ENCODE measurements at places on chromosomes 4 and X.

- DNase-seq = no peak
Measured at GRCh38 chrX:122418758-122419157, 765.3 kb upstream of the GRIA3 start.

- no peak for DNase-seq
Measured at GRCh38 chr4:40453912-40454311, 118.8 kb downstream of the CHRNA9 start.

- DNase-seq = no peak
Measured at GRCh38 chr4:176833400-176834175, 40.9 kb upstream of the VEGFC start.

DNA sequence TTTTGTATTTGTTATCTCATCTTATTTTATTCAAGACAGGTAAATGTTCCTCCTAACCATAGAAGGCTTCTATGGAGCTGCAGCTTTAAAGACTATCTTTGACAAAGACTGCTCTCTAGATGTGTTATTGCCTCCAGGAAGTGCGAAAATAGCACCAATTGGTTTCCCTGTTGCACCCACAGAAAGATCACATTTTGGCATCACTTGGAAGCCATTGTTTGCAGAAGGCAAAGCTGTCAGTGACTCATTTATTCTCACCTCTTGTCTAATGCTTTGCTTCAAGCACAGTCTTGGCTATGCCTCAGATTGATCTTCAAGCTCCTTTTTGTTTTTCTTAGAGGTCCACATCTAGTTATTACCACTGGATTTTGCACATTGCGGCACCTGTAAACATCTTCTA lies 150.3 kb downstream of the PCDH7 start:
- no peak for DNase-seq

GRCh38 chrX:107710617-107711391 lies 64.8 kb downstream of the TSC22D3 start:
- DNase-seq = peak; percentile 84

DNA sequence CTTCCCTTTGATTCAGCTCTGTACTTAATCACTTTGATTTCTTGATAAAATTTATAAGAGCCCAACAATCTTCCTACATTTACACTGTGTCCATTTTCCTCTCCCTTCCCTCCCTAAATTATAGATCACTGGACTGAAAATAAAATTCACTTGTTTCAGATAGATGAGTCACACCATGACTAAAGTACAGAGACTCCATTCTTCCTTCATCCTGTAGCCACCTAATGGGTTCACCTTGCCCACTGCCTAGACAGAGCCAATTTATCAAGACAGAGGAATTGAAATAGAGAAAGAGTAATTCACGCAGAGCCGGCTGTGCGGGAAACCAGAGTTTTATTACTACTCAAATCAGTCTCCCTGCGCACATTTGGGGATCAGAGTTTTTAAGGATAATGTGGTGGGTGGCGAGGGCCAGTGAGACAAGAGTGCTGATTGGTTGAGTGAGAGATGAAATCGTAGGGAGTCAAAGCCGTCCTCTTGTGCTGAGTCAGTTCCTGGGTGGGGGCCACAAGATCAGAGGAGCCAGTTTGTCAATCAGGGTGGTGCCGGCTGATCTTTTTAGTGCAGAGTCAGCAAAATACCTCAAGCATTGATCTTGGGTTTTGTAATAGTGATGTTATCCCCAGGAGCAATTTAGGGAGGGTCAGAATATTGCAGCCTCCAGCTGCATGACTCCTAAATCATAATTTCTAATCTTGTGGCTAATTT lies 71.3 kb upstream of the MED14 start:
- no peak for DNase-seq

DNA sequence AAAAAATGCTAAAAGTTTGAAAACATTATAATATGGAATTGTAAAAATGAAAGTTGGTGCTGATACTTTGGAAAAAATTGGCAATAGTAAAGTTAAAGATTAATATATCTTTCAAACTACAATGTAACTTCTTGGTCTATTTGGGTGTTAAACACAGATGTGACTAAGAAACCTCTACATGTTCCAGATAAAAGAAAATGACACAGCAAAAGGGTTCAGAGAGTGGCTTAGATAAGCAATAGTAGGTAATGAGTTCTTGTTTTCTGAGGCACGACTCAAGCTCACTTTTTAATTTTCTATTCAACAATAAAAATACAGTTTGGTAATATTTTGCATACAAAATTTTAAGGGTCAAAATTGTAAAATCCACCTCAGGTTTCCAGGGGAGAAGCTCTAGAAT lies 292.7 kb downstream of the GALNTL6 start:
- DNase-seq = no peak

- DNase-seq = no peak
Measured at GRCh38 chr4:113766882-113767281, 5.3 kb upstream of the CAMK2D start.

- DNase-seq = no peak
Measured at GRCh38 chrX:37476571-37477170, 94.8 kb upstream of the LANCL3 start.

DNA sequence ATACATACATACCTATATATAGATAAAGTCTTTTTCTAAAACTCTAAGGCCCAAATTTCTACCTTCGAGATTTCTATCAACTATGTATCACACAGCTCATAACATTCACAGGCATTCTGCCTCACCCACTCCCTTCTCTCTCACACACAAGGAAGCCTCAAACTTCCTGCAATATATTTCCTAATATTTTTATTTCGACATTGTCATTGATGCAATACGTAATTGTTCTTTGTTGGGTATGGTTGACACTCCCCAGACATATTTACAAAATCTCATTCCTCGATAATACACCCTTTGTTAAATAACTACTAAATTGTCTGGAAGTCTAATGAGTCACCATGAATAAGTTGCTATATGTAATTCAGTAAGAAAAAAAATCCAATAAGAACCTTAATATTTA lies 143.5 kb downstream of the HNRNPD start:
- DNase-seq = peak; percentile 76

DNA sequence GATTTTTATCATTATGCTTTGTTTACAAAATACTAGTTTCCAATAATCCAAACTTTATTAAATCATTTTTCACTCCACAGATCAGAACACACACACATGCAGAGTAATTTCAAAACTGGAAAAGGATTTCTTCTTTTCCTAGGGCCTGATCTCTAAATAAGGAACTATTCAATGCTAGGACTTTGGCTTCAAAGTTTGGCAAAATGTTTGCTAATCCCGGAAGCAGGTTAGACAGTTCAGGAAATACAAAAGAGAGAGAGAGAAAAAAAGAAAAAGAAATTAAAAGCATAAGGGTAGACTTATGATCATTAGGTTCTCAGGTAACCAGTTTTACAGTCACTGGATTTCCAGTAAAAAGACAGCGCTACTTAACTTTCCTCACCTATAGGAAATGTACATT lies 211.0 kb downstream of the DCLK2 start:
- DNase-seq = no peak

DNA sequence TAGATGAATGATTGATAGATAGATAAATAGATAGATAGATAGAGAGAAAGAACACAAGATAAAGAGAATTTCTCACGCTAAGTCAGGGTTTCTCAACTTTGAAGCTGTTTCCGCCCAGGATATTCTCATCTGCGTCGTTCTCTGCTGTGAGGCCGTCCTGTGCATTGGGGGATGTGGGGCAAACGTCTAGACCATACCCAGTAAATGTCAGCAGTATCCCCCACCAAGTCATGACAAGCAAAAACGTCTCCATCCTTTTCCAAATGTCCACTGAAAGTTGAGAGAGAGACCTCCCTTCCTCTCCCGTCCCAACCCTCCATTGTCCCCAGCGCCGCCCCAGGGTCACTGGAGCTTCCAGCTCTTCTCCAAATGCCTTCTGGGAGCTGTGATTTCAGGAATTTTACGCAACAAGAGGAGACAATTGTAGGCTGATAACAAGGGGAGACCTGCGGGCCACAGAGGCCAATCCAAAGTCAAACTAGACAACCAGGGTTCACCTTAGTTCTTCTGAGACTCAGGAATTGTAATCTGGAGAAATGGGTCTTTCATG lies 8.9 kb upstream of the CRLF2 start:
- no peak for DNase-seq

DNA sequence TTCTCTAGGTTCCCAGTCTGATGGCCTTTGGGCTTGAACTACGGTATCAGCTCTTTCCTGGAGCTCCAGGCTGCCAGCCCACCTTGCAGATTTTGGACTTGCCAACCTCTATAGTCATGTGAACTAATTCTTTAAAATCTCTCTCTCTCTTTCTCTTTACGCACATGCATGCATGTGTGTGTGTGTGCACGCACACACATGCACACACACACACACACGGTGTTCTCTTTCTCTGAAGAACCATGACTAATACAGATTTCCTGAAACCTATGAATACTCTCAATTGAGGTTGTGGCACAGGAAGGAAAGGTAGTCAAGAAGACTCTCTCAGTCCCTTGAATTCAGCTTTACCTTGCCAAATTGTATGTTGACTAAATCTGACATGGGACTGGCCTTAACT lies 6.2 kb upstream of the ZCCHC13 start:
- no peak for DNase-seq

GRCh38 chr4:168618577-168619265 lies 121.9 kb downstream of the PALLD start:
- DNase-seq = no peak

DNA sequence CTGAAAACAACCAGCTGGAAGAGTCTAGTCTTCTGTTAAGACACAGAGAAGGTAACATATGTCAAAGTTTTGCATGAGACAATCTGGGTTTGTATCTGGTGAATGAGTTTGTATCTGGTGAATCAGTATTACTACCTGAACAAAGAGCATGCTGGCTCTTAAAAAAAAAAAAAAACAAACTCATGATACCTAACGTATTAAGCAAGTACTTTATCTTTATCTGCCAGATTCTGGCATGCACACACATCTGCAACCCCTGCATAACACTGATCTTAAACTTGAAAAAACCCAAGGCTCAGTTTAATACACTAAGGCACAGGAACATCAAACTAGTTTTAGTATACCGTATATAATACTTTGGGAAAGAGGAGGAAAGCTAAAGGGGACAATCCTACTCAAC lies 5.8 kb downstream of the YTHDC1 start:
- no peak for DNase-seq

DNA sequence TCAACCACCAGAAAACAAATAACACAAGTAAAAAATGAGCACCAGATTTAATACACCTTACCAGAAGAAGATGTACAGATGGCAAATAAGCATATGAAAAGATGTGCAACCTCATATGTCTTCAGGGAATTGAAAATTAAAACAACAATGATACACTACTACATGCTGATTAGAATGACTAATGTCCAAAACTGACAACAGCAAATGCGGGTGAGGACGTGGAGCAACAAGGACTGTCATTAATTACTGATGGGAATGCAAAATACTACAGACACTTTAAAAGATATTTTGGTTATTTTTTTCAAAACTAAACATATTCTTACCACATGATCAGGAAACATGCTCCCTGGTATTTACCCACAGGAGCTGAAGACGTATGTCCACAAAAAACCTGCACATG lies 140.3 kb downstream of the FRYL start:
- no peak for DNase-seq

DNA sequence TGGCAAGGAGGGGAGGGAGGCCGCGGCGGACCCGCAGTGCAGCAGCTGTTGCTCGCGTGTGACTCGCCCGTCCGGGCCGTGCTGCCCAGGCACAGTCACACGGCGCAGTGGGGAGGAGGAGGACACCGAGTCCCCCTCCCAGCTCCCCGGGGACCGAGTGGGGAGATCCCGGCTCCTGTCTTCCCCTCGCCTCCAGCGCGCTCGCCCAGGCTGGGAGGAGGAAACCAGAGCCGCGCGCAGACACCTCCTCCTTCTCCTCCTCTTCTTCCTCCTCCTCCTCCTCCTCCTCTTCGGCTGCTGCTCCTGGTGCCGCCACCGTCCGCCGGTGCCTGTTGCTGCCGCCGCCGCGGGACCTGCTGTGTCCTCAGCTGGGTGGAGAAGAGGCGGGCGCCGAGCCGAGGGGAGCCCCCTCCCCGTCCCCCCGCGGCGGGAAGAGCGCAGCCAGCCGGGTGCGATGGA lies at the start of gene TBC1D1:
Gene TBC1D1, plus strand, starts transcription at position 284 of the 459 bp plus-strand sequence. CDS start 11,012 bp downstream, outside the sequence.
- peak; percentile 90 for DNase-seq

GRCh38 chrX:2596045-2596444 lies 95.0 kb upstream of the CD99 start:
- no peak for DNase-seq

GRCh38 chrX:23435575-23435974 lies 100.9 kb downstream of the PTCHD1 start:
- no peak for DNase-seq

DNA sequence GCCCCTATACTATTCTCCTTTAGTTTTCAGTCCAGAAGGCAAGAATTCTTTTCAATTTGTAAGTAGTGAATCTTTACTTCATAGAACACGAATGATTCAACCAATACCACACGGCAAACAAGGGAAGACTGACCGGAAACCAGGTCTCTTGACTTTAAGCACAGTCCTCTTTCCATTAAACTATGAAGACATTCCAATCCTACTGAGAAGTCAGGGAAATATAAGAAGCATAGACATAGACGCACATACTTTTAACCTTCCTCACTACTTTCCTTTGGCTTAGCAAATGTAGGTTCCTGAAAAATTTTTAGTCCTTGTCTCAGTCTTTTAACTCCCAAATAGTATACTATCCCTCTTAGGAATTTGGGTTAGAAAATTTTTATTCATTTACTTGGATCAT lies 9.1 kb downstream of the CHRDL1 start:
- DNase-seq = no peak

DNA sequence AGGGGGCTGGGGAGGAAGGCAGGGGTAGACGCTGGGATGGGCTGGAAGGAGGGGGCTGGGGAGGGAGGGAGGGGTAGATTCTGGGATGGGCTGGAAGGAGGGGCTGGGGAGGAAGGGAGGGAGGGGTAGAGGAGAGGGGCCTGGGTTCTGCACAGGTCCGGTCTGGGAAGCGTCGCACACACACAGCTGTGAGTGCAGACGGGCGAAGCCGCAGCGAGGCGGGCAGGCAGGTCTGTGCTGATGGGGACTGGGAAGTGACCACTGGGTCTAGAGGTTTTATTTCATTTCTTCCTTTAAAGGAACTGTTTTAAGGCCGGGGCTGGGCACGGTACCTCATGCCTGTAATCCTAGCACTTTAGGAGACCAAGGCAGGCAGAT lies 69.1 kb upstream of the MXD4 start:
- no peak for DNase-seq
